ENCODE measurements at places on chromosomes 6 and 20. TPM values are rescaled to one million over a fixed set of nuclear protein-coding genes. Genes with fewer than 3 reads are reported as not detected.
A peak's percentile ranks its signal among the peaks of the same experiment; 100 is the strongest.

GRCh38 chr6:40848038-40848437 lies 191.0 kb downstream of the UNC5CL start:
- no peak for DNase-seq

GRCh38 chr6:168043848-168044415 lies 35.1 kb downstream of the FRMD1 start:
- no peak for DNase-seq

- no peak for DNase-seq
Observed at GRCh38 chr20:41078329-41078728, 49.7 kb downstream of the TOP1 start.

The ZBTB12 gene
- 2.9 TPM for total RNA-seq

The NKX2-2 gene
- not detected for total RNA-seq

DNA sequence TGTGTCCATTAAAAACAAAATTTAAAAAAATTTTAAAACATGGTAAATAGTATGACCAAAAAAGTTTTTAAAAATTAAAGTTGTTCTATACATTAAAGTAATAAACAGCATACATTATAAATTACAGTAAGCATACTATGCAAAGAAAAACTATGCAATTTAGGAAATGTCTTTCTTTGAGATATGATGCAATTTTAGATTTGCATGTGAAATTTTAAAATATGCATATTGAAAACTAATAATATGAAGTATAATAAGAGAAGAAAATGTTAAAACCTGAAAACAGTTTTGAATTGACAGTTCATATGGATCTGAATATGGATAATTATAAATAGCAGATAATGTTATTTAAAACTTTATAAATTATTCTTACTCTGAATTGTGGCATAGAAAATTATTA lies 43.1 kb downstream of the ASCC3 start:
- DNase-seq, result no peak

GRCh38 chr6:161439093-161439492 lies 165.2 kb upstream of the AGPAT4 start:
- no peak for DNase-seq

The SMLR1 gene
- not detected for total RNA-seq

DNA sequence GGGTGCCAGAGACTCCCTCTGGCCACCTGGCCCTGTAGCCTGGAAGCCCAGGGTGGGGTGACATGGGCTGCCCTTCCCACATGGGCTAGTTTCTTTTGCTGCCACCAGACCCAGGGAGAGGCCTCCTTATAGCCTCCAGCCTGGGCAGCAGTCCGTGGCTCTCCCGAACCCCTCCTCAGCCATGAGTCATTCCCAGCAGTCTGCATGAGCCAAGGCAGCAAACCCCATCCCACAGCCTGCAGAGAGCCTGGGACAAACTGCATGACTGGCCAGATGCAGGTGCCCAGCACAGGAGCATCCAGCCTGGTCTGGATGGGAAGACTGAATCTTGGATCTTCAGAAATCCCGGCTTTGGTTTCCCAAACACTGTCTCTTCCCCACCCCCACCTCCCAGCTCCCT lies 75.7 kb downstream of the MRPL14 start:
- no peak for DNase-seq

GRCh38 chr6:96211341-96211740 lies 195.6 kb downstream of the FUT9 start:
- DNase-seq, result no peak

DNA sequence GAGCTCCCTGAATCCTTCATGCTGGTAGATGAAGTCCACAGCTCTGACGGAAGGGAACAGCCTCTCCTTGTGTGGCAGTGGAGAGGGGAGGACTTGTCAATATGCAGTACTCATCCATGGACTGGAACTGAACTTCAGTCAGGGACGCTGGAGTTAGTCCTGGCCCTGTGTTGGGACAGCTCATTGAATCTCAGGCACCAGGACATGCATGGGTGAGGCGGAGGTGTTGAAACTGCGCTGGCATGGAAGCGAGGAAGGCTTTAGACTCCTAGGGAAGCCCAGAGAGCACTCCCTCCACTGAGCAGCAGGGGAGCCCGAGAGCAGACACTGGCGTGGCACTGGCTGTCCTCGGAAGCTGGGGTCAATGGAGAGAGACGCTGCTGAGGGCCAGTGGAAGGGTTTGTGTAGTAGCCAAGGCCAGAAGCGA lies 161.3 kb upstream of the GGTLC1 start:
- DNase-seq, result peak; percentile 65

DNA sequence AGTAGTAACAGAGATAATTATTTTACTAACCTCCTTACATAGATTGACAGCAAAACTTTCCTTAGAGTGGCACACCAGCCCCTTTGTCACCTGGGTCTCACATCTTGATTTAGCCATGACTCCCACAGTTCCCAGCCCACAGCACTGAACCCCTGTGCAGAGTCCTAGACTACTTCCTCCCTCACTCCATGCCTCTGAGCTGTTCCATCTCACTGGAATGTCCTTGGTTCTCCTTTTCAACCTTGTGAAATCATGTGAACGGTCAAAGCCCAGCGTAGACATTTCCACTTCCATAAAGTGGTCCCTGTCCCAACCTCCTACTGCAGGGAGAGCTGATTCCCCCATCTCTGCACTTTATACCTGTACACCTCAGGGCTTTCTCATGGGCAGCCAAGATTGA lies 19.7 kb downstream of the CGA start:
- DNase-seq, result no peak

The CRYBG1 gene
- 27.4 TPM for total RNA-seq

The CST7 gene
- 11.5 TPM for total RNA-seq

All from mesenteric fat pad (tissue), 1 donor.